ENCODE measurements at places on chromosomes 5 and 9. TPM values are rescaled to one million over a fixed set of nuclear protein-coding genes. Genes with fewer than 3 reads are reported as not detected.
A peak's percentile ranks its signal among the peaks of the same experiment; 100 is the strongest.

Gene CDKN2A
- 3.1 TPM for total RNA-seq

Gene ANKRD18A
- total RNA-seq = 0.17 TPM

Gene ANKRD18B
- total RNA-seq = not detected

Gene LCN10
- total RNA-seq = 12.0 TPM

Gene PRDM12
- total RNA-seq = not detected

Gene CDH6
- total RNA-seq = 0.83 TPM

Gene SLCO6A1
- not detected for total RNA-seq

Gene TMEFF1
- total RNA-seq = 0.50 TPM

Gene TRMT10B
- 11.2 TPM for total RNA-seq

Gene PCDHAC1
- 5.4 TPM for total RNA-seq

Gene LRRC19
- not detected for total RNA-seq

Gene PRLR
- 0.66 TPM for total RNA-seq

Gene SLC4A9
- total RNA-seq = not detected

Gene PDLIM4
- total RNA-seq = 132 TPM

DNA sequence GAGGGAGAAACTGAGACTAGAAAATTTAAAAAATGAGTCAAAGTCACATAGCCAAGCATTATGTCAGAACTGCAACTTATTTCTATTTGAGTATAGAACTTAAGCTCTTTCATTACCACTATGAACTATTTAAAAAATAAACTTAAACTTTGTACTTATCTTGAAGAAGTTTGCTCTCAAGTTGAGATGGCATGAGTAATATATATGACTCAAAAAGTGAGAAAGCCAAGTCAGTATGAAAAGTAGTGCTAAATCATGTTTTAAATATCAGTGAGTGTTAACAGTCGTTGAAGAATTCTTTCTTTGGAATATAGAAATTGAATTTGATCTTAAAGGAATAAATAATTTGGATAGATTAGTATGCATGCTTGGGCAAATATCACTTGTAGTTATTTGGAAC, 36.3 kb upstream of the CDH10 start:
- H3K27me3 ChIP-seq = no peaks in the 10 kb centered on the region
- no peak overlapping the region for H3K4me3 ChIP-seq
- DNase-seq = no peak
- H3K4me1 ChIP-seq = no peaks in the 10 kb centered on the region
- no peaks in the 10 kb centered on the region for H3K36me3 ChIP-seq

DNA sequence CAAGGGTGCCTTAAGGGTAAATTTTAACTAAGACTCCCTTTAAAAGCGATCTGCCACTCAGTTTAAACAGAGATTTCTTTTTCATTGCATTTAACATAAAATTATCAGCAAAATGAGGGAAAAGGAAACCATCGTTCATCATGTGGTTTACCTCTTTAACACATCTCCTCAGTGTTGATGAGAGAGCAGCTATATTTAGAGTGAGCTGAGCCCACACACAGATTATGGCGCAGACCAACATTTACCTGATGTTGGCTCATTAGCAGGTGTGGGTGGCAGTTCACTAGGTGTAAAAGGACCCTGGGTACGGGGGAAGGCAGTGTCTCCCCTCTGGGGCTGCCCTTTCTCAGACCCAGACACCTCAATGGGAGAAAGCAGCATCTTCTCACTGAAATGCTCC, 149.8 kb downstream of the ENTREP1 start:
- H3K27me3 ChIP-seq = no peaks in the 10 kb centered on the region
- no peaks in the 10 kb centered on the region for H3K36me3 ChIP-seq
- DNase-seq = no peak
- H3K27ac ChIP-seq = no peak overlapping the region

- H3K27me3 ChIP-seq = no peaks in the 10 kb centered on the region
- no peak overlapping the region for H3K4me3 ChIP-seq
- no peak overlapping the region for H3K27ac ChIP-seq
- no peak for DNase-seq
- no peaks in the 10 kb centered on the region for H3K36me3 ChIP-seq
- no peaks in the 10 kb centered on the region for H3K4me1 ChIP-seq
These were observed 16.9 kb upstream of the BOD1 start for GRCh38 chr5:173633304-173633703.

DNA sequence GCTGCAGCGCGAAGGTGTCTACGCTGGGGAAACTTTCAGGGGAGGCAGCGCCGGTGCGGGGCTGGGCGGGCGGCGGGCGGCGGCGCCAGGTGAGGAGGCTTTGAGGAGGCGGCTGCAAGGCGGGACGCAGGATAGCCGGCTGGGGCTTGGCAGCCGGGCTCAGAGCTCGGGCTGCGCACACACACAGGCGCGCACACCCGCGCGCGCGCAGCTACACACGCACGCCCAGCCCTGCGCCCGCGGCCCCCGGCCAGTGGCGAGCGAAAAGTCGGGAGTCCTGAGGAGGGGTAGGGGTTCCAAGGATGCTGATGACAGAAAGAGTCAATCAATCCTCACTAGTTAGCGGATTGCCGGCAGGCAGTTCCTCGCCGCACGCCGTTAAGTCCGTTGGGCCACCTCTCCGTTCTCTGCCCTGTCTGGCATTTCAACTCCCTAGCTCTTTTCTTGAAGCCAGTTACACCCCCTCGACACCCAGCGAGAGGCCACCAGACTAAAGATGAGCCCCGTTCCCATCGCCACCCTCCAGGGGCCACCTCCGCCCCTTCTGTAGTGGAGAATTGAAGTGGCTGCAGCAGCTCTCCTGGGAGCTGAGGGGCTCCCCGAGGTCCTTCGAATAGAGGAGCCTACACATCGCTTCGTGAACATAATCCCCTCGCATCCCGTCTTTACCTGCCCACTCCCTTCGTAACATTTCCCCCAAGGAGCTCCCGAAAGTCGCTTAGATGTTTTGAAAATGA, 1640.3 kb upstream of the C9orf72 start:
- H3K36me3 ChIP-seq = no peaks in the 10 kb centered on the region
- peaks cover 35% of the 10 kb centered on the region for H3K27me3 ChIP-seq
- H3K4me3 ChIP-seq = peak within 1 kb of the TSS; percentile 59
- DNase-seq = no peak
- H3K27ac ChIP-seq = no peak within 1 kb of the TSS
- H3K4me1 ChIP-seq = peaks cover 14% of the 10 kb centered on the region

DNA sequence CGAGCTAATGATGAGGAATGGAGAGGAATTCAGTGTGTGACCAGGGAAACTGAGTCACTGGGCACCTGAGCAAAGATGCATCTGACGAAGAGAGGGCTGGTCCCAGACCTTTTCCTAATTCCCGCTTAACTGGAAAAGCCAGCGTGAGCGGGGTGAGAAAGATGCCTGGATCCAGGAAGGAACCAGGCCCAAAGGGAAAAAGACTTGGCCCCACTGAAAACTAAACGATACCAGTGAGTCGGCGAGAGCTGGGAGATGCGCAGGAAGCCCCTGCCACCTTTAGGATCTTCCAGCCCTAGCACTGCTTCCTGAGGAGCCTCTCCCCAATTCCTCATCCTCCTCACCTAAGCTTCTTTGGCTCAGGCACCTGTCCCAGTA, 499 bp upstream of the FCHSD1 start:
- H3K36me3 ChIP-seq = no peaks in the 10 kb centered on the region
- peaks cover 19% of the 10 kb centered on the region for H3K4me1 ChIP-seq
- no peaks in the 10 kb centered on the region for H3K27me3 ChIP-seq
- H3K27ac ChIP-seq = peak overlapping the region; percentile 50
- H3K4me3 ChIP-seq = peak overlapping the region; percentile 77

- no peaks in the 10 kb centered on the region for H3K36me3 ChIP-seq
- H3K27ac ChIP-seq = no peak overlapping the region
- no peak overlapping the region for H3K4me3 ChIP-seq
- DNase-seq = no peak
- H3K4me1 ChIP-seq = peaks cover 52% of the 10 kb centered on the region
These were observed 30.5 kb downstream of the SHB start for GRCh38 chr9:38038307-38039089.

GRCh38 chr9:81595887-81596543, 93.3 kb downstream of the TLE1 start:
- no peaks in the 10 kb centered on the region for H3K36me3 ChIP-seq
- H3K4me1 ChIP-seq = peaks cover 67% of the 10 kb centered on the region
- H3K4me3 ChIP-seq = no peak overlapping the region
- no peak for DNase-seq
- H3K27me3 ChIP-seq = no peaks in the 10 kb centered on the region
- peak overlapping the region; percentile 10 for H3K27ac ChIP-seq

DNA sequence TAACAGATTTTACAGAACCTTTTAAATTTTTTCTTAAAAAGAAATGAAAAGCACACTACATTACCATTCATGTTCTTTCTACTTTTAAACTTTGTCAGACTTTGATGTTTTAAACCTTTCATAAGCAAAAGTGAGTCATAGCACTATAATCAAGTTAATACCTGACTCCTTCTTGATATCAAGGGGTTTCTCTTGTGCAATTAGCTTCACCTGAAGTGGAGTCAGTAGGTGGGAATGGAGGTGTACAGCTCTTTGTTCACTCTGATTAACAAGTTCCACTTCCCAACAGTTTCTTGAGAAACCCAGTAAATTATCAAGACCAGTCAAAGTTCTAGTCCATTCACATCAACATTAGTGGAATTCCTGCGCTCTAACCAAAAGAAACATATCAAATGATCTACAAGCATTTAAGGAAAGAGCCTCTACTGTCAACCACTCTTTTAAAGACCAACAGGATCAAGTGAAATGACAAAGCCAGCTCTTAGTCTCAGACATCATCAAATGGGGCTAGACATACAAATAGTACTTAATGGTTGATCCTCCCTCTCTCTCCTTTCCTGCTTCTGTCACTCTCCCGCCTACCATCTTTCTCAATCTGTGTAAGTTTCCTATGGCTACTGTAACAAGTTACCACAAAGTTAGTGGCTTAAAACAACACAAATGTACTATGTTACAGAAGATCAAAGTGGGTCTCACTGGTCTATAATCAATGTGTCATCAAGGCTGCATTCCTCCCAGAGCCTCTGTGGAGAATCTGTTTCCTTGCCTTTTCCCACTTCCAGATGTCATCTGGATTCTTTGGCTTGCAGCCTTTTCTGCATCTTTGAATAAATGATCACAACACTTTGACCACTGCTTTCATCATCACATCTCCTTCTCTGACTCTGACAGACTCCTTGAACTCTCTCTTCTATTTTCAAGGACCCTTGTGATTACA, 68.0 kb downstream of the HINT1 start:
- no peaks in the 10 kb centered on the region for H3K36me3 ChIP-seq
- DNase-seq = no peak
- H3K27ac ChIP-seq = no peak overlapping the region
- H3K4me3 ChIP-seq = no peak overlapping the region
- H3K27me3 ChIP-seq = no peaks in the 10 kb centered on the region

GRCh38 chr9:134375430-134376385, 49.5 kb downstream of the RXRA start:
- peak overlapping the region; percentile 28 for H3K4me3 ChIP-seq
- no peaks in the 10 kb centered on the region for H3K36me3 ChIP-seq
- no peaks in the 10 kb centered on the region for H3K27me3 ChIP-seq
- DNase-seq = no peak
- peak overlapping the region; percentile 97 for H3K27ac ChIP-seq

DNA sequence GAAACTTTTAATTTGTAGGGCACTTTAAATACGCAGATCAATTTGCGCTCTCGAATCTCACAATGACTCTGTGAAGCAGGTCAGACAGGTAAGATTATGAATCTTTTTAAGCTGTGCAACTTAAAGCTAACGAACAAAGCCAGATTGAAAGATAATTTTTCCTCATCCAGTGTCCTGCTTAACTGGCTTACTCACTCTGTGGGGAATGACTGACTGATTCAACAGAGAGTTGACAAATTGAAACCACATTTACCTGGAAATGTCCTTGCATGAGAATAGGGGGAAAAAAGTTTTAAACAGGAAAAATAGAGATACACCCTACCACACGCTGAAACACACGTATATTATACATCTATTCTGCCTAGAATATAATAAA, 187.9 kb downstream of the MAN2A1 start:
- no peaks in the 10 kb centered on the region for H3K27me3 ChIP-seq
- H3K4me3 ChIP-seq = no peak overlapping the region
- H3K4me1 ChIP-seq = no peaks in the 10 kb centered on the region

DNA sequence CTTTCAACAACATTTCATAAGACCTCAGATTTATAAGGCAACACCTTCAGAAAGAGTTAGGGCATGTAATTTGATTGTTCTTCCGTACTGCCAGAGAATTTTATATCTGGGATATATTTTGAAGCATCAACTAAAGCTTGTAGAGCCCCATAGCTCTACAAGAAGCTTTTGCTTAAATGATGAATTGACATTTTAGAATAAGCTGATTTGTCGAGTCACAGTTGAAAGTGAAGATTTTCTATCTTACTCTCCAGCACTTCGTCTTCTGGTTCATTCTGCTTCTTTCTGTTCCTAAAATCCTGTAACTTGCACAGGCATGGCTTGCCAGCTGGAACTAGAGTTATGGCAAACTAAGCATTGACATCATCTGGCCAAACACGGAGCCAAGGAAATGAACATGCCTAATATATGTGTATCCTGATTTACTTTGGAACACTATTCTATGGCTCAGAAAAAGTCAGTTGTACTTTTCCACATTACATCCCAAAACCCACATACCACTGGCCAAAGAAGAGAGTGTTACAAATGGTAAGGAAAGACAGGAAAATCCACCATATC, 68.6 kb upstream of the MAST4 start:
- no peak for DNase-seq
- no peak overlapping the region for H3K4me3 ChIP-seq
- no peaks in the 10 kb centered on the region for H3K36me3 ChIP-seq
- no peaks in the 10 kb centered on the region for H3K27me3 ChIP-seq
- no peaks in the 10 kb centered on the region for H3K4me1 ChIP-seq

- no peaks in the 10 kb centered on the region for H3K27me3 ChIP-seq
- H3K27ac ChIP-seq = no peak overlapping the region
These were observed 163.3 kb upstream of the RAD23B start for GRCh38 chr9:107119735-107120134.

DNA sequence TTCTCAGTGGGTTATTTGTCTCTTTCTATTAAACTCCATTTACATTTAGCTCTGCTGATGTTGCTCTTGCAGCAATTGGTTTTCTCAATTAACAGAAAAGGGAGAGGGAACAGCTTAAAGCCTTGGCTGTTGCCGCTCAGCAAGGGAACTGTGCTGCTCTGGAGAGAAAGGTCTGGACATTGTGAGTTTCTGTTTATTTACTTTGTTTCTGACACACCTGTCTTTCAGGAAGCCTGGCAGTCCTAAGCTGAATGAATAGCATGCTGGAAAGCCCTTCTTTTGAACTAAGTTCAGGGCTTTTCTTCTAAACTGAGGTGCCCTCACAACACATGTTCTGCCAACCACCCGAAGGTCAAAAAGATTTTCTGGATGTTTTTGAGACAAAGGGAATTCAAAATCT, 491.9 kb downstream of the PDE4D start:
- no peaks in the 10 kb centered on the region for H3K4me1 ChIP-seq
- no peaks in the 10 kb centered on the region for H3K36me3 ChIP-seq
- no peak overlapping the region for H3K27ac ChIP-seq
- H3K27me3 ChIP-seq = no peaks in the 10 kb centered on the region
- DNase-seq = no peak

- H3K4me3 ChIP-seq = peak overlapping the region; percentile 86
- peaks cover 46% of the 10 kb centered on the region for H3K4me1 ChIP-seq
- no peak for DNase-seq
- H3K36me3 ChIP-seq = no peaks in the 10 kb centered on the region
- H3K27ac ChIP-seq = peak overlapping the region; percentile 99
- no peaks in the 10 kb centered on the region for H3K27me3 ChIP-seq
These were observed 601 bp upstream of the FAF2 start for GRCh38 chr5:176447591-176447977.

- DNase-seq = no peak
- no peaks in the 10 kb centered on the region for H3K27me3 ChIP-seq
- no peaks in the 10 kb centered on the region for H3K4me1 ChIP-seq
- H3K4me3 ChIP-seq = no peak overlapping the region
These were observed 192.1 kb upstream of the TRIM32 start for GRCh38 chr9:116494815-116495634.

GRCh38 chr9:79264041-79264440, 307.7 kb upstream of the TLE4 start:
- H3K36me3 ChIP-seq = no peaks in the 10 kb centered on the region
- H3K4me3 ChIP-seq = no peak overlapping the region
- peak; percentile 66 for DNase-seq
- H3K27me3 ChIP-seq = peaks cover under 1% of the 10 kb centered on the region
- H3K27ac ChIP-seq = no peak overlapping the region
